Occipital lobe (tissue), 3 donors: ENCODE measurements at places on chromosomes 12 and 14.

DNA sequence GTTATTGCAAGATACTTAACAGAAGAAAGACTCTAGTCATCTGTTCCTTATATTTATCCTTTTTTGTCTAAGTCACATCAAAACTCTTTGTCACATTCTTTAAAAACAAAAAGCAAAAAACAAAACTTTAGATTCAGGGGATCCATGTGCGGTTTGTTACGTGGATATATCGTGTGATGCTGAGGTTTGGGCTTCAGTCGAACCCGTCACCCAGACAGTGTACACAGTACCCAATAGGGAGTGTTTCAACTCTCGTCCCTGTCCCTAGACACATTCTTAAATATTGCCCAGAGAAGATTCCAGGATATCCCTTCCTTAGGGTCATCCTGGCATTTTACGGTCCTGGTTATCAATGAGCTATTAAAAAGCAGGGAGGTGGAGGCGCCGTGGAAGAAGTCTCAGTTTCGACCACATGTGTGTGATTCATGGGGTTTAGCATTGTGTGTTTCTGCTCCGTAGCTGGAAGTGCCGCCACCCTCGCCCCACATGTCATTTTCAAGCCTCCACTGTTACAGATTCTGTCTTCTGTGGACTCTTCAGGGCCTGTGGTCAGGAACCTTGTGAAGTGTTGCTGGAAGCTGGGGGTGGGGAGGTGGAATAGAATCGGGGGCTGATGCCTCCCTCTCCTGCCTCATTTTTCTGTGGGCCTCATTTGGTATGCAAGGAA lies 19.9 kb downstream of the CCND2 start:
- no peak for DNase-seq

DNA sequence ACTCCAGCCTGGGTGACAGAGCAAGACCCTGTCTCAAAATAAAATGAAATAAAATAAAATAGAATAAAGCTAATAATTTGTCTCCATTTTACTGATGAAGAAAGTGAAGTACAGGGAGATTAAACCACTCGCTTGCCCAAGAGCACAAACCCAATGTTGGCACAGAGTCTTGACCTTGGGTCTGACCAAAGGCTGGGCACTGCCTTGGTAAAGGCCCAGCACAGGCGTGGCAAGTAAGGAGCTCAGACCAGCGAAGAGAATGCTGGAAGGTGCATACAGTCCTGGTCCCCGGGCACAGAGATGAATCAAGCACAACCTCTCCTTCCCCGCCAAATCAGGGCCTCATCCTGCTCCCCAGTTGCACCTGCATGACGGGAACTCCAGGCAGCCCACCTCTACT lies 26.9 kb downstream of the SCARB1 start:
- no peak for DNase-seq

GRCh38 chr14:37599507-37600368 lies 4.3 kb downstream of the TTC6 start:
- no peak for DNase-seq

DNA sequence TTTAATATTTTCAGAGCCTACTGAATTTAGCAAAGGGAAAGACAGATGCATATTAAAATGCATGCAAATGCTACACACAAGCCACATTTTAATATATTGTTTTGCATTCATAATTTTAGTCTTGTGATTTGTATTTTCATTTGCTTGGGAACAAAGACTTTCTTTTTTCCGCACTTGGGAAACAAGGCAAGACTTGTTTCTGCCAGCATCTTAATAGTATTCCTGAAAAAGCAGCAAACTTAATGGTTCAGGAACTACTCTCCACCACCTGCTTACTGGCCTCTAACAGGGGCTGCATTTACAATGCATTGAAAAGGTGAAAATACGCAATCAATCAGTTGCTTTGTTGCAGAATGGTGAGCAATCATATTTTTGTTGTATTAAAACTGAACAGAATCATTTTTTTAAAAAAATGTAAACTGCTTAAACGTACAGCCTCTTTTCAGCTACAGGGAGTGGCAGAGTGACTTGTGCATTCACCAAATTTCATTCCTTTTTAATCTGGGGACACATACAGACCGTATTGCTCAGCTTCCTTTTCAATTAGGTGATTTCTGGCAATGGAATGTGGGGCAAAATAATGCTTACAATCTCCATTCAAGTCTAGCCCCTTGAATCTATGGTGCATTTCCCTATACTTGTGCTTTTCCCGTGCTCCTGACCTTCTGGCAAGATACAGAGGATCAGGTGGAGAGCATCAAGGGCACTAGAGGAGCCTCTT lies 144.1 kb upstream of the BTG1 start:
- DNase-seq, result no peak

- DNase-seq, result no peak
These were observed 758.0 kb downstream of the BCL11B start for GRCh38 chr14:98514016-98514415.

GRCh38 chr12:118472940-118473339 lies 96.6 kb downstream of the SUDS3 start:
- DNase-seq, result no peak

DNA sequence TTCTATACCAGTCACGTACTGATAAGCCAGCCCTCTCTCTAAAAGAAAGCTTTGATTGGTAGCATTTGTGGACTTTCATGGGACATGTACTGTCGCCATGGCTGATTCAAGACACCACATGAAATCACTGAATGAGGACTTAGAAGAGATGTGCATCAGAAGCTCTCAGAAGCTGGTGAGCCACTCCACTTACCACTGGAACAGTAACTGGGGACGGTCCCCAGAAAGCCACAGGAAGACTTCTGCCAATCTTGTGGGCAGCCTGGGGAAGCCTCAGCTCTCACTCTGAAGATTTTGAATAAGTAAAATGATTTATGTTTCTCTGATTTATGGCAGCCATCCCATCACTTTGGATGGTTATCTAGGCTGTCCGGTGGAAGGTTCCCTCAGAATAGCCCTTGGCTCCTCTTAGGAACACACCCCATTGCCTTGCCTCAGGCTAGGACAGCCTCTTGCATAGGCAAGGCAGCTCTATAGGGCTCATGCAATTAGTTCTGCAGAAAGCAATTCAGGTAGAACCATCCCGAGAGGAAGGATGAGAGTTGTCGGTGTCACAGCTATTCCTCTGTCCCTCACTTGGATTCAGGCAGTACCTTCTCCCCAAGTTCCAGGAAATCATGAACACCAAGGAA lies 9.8 kb downstream of the DHRS1 start:
- DNase-seq, result no peak

DNA sequence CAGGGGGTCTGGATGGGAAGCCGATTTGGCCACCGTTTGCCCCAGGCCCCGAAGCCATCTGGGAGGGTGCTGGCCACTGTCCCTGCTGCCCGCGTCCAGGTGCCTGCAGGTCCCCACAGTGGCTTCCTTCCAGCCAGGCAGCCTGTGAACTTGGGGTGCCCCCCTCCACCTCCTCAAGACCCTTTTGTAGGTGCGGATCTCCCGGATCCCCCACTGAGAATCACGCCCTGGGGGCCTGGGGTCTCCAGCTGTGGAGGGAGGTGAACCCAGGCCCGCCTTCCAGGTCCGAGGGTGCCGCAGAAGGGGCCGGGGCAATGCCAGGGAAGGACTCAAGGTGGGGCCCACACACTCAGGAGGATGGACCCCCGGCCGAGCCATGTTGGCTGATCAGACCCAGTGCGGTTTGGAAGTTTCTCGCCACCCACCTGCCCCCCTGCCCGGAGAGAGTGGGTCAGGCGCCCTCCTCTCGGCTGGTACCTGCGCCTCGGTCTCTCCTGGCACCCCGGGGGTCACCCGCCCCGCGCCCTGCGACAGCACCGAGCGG lies 1.7 kb downstream of the MMP17 start:
- DNase-seq, result no peak

DNA sequence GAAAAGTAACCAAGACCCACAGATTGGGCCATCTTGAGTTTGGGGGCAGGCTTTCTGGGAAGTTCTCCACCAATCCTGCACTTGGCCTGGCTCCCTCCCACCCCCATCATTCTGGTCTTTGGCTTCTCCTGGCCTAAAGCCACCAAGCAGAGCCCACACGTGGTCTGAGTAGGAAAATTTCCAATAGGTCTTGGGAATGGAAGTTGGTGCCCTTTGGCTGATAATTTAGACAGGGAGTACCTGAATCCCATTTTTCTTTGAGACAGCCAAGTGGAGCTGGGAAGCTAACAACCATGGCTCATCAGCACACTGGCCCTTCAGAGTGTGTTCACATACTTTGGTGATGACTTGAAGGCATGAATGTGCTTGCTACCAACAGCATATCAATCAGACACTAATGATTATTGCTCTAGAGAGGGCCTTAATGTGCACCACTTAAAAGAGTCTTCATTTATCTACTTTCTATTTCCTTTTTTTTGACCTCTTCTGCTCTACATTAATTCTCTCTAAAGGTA lies 156.0 kb downstream of the EGLN3 start:
- DNase-seq, result no peak

DNA sequence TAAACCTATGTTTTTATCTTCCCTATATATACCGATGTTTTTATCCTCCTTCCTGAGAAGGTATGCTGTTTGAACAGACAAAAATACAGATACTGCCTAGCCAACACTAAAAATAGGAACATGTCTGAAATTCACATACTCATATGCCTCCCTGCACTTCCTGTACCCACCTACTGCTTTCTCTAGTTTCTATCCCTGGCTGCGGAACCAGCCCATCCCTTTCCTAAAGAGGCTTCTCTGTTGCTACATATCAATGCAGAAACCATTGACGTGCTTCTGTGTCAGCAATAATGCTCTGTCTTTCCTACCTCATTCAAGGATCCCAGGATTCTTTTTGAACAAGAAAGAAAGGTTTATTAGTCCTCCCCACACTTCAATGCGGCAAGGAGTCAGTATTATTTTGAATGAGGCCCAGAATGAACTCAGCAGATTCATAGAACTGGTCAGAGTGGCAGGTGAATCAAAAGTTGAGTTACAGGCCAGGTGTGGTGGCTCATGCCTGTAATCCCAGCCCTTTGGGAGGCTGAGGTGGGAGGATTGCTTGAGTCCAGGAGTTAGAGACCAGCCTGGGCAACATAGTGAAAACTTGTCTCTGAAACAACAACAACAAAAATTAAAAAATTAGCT lies 67.8 kb upstream of the NAP1L1 start:
- no peak for DNase-seq

DNA sequence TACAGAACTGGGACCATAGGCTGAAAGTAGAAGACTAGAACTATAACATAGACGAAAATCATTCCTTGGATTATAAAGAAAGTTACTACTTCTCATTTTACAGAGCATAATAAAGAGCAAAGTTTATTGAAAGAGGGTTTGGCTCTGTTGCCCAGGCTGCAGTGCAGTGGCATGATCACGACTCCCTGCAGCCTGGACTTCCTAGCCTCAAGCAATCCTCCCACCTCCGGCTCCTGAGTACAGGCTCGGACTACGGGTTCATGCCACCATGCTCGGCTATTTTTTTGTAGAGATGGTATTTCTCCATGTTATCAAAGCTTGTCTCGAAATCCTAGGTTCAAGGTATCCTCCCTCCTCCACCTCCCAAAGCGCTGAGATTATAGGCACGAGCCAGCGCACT lies 190.1 kb upstream of the FOXG1 start:
- no peak for DNase-seq

GRCh38 chr12:121697093-121697698 lies 15.4 kb upstream of the TMEM120B start:
- DNase-seq, result no peak

GRCh38 chr12:5442251-5443006 lies 10.5 kb downstream of the NTF3 start:
- no peak for DNase-seq

GRCh38 chr14:75084513-75084912 lies 15.1 kb downstream of the ZC2HC1C start:
- DNase-seq, result no peak

GRCh38 chr14:98578204-98578603 lies 693.8 kb downstream of the BCL11B start:
- DNase-seq, result no peak
